Lower lobe of right lung (tissue), 2 donors: ENCODE measurements at places on chromosomes 2 and 18.
A peak's percentile ranks its signal among the peaks of the same experiment; 100 is the strongest.

- DNase-seq, result peak; percentile 53
These were observed 33.1 kb upstream of the NPC1 start for GRCh38 chr18:23619388-23619881.

DNA sequence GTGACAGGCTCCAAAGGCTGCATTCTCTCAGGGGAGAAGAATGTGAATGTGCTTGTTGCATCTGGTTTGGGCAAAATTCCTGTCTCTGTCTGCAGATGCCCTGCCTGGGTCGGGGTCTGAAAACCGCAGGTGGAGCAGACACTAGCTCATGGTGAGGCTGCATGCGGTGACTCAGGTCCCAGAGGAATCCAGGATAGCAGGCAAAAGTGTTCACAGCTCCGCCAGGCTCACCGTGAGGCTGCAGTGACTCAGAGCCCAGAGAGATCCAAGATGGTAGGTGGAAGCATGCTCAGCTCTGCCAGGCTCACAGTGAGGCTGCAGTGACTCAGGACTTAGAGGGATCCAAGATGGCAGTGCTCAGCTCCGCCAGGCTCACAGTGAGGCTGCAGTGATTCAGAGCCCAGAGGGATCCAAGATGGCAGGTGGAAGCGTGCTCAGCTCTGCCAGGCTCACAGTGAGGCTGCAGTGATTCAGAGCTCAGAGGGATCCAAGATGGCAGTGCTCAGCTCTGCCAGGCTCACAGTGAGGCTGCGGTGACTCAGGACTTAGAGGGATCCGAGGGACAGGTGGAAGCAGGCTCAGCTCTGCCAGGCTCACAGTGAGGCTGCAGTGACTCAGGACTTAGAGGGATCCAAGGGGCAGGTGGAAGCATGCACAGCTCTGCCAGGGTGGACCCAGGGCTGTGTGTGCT is 200.5 kb downstream of the ACKR3 start:
- no peak for DNase-seq

DNA sequence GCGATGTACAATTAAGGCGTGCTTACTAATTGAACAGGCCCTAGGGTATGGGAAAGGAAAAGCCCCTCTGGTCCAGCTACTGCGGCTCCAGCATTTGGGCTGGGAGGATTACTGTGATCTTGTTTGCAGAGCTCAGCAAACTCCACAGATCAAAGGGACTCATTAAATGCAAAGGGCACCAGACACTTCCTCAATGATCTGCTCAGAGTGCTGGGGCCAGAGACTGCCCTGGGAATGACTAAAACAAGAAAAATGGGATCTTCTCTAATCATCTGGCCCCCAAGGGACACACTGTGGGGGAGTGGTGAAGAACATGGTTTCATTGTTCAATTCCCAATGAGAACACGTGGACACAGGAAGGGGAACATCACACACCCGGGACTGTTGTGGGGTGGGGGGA is 85.0 kb downstream of the MARCHF4 start:
- DNase-seq, result no peak

- peak; percentile 55 for DNase-seq
These were observed 490.4 kb upstream of the SPRED2 start for GRCh38 chr2:65922794-65923193.

GRCh38 chr2:239149501-239149900 is 251.3 kb downstream of the HDAC4 start:
- DNase-seq, result peak; percentile 36

DNA sequence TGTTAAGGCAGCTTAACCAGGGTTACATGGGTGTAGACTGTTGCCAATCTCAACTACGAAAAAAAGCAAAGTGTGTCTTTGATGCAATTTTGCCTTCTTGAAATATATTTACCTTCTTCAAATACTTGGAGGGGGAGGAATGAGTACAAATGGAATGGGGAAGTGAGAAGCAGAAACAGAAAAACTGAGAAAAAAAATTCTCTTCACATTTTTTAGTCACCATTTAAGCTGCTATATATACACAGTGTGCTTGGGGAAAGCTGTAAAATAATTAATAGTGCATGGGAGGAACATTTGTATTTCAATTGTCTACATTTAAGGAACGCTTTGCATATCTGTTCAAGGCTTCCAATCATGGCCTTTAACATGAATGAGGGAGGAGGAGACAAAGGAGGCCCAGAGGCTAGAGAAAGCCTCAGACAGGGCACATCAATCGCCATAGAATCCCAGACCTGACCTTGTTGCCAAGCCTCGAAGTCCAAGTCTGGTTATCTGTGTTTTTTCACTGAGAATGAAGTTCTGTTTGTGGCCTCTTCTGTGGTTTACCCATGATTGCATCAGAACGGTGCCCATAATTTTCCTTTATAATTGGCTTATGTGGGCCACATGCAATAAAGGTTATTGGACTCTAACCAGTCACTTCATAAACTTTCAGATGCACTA is 158.6 kb downstream of the PIK3C3 start:
- DNase-seq, result no peak

- DNase-seq, result no peak
These were observed 65.2 kb upstream of the SNTG2 start for GRCh38 chr2:885230-886071.

DNA sequence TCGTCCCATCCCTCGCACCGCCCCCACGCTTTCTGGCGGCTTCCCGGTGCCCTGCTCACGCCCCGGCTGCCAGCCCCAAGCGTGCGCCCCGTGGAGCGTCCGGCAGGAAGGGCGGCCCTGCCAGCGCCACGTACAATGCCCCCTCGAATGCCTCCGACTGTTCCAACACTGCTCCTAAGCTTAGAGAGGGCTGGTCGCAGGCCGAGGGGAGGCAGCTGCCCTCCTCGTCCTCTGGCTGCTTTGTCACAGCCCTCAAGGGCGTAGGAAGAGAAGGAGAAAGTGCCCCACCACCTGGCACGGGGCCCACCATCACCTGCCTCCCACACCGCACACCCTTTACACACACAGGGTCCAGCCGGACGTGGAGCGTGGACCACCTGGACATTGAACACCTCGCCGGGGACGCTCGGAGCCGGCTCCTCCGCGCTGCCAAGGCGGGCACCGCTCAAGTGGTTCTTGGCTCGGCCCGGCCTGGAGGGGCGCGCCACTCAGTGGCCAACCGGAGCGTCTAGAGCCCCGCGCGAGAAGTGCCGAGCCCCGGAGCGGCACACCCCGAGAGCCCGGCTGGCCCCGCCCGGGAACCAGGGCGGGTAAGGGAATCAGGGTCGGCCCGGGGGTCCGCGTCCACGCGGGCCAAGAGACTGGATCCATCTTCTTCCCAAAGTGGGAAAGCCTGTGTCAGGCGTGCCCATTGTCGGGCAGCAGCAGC is 830 bp downstream of the DNER start:
- DNase-seq, result no peak

DNA sequence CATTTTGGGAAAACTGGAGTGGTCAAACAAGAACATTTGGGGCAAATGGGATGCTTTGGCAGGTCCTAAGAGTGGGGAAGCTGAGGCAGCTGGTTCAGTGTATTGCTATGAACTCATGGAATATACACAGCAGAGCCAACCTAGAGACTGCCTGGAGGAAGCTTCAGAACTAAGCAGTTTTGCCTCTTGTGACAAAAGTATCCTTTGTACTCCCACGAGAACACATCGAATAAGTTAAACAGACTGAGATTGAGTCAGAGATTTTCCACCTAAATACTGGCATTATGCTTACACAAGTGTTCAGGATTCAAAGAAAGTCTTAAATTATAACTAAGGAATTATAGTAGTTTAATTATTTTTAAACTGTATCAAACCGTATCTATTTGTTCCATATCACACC is 5.2 kb upstream of the ARMC9 start:
- DNase-seq, result no peak

- no peak for DNase-seq
These were observed 57.0 kb downstream of the CCDC150 start for GRCh38 chr2:196696423-196697079.

DNA sequence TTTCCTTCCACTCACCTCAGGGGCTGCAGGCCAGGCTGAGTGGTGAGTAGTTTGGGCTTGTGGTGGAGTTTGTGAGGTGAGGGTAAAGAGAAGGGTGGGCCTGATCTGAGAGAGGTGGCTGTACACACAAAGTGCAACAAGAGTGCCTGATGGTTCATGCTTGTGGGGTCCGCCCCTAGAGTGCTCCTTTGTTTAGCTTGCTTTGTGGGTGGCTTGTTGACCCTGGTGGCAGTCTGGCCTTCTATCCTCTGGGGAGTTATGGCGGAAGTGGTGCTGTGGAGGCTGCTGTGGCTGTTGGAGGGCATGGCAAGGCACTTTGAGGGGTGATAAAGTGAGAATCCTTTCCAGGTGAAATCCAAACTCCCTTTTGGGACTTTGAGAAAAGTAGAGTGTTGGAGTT is 10.6 kb downstream of the UBE2F start:
- DNase-seq, result no peak

DNA sequence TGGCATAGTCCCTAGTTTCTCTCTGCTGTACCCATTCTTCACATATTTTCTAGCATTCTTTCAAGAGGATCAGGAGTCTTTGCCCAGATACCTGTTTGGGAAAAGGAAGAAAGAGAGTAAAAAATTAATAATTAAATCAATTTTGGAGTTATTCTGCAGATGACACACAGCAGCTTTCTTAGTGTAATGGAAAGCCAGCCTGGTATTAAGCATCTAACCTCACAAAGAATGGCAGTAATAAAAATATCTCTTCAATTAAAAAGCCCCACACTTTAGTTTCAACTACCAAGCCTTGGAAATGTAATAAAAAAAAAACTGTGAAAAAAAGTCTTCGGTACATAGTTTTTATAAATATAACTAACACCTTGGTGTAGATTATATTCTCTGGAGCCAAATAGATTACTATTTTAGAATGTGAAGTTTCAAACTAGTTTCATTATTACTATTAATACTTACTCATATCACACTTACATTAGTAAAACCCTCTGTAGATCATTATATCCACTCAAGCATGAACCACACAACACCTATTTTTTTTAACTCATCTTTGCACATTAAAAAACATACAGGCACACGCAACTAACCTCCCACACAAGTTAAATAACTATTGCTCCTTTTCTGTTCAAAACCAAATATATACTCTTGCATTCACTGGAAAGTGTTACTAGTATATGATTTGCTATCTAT is 90.9 kb downstream of the GPD2 start:
- DNase-seq, result no peak

DNA sequence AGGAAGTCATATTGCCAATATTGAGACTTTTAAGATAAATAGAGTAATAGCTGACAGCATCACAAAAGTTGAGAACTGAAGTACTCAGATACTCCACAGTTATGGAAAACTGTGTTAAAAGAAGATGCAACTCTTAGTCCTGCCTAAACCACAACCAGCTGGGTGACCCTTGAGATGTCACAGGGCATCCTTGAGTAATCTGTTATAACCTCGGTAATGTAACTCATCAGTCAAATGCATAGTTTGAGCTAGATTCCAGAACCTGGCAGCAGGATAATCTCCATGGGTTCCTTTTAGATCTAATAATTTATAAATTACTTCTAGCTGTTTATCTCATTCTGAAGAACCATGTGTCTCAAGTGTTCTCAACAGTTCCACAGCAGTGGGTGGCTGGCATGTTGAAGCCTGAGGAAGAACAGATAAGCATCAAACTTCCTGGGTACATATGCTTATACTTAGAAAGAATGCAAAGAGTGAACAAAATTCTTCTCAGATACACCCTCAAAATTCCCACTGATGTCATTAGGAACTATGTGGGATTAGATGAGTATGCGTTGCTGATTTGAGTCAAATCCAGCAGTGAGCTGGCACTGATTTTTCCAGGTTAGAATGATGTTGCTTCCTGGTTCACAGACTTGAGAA is 304.1 kb upstream of the ERBB4 start:
- no peak for DNase-seq

DNA sequence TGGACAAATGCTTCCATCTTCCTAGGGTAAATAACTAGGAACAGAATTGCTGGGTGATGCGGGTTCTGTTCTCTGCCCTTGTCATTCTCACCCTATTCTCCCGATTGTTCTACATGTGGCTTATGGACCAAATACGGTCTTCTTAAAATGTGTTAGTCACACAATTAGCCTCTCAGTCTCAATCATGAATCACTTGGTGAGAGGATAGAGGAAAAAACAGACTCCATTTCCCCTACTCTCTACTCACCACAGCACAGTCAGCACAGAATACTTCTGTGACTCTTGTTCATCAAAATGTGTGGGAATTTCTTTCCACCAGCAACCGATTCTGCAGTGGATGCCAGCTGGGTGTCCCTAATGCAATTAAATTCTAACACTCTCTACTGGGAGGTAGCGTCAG is 125.2 kb downstream of the SH3BP4 start:
- no peak for DNase-seq

DNA sequence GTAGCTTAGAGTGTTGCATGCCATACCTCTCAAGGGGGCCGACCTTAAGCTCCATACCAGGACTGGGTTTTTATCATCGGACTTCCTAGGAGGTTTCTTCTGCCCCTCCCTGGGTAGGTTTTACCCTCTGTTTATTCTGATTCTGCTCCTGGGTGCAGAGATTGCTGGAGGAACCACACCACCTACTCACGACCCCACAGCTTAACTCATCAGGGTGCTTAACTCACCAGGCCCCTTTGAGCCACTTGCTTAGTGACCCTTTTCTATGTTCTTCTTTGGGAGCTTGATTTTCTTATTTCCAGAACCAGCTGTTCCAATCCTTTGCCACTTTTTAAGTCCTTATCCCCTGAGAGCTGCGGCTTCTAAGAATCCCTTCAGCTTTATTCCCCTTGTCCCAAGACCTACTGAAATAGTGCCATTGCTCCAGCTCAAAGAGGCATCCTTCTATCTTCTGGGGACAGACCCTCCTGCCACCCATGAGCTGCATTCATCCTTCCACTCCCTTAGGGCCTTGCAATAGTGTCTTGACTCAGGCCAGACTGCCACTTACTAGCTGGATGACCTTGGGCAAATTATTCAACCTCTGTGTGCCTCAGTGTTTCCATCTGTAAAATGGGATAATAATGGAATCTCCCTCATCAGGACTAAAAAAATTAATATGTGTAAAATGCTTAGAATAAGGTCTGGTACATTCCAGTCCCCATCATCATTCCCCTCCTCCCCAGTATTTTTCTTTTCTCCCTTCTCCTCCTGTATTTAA is 5.8 kb downstream of the OXER1 start:
- DNase-seq, result no peak
